ENCODE measurements at places on chromosomes 12 and 14.

GRCh38 chr14:39264558-39264957, 30.8 kb downstream of the MIA2 start:
- no peak for DNase-seq

GRCh38 chr12:121214166-121214777, 4.3 kb downstream of the P2RX4 start:
- no peak for DNase-seq

- DNase-seq: no peak
Observed at GRCh38 chr12:131528667-131529066, 182.2 kb upstream of the SFSWAP start.

GRCh38 chr14:55707365-55707804, 127.4 kb downstream of the KTN1 start:
- peak; percentile 48 for DNase-seq

GRCh38 chr14:100168506-100168905, 9.1 kb upstream of the DEGS2 start:
- DNase-seq: no peak

GRCh38 chr14:72060460-72060859, 128.2 kb downstream of the RGS6 start:
- DNase-seq: no peak

DNA sequence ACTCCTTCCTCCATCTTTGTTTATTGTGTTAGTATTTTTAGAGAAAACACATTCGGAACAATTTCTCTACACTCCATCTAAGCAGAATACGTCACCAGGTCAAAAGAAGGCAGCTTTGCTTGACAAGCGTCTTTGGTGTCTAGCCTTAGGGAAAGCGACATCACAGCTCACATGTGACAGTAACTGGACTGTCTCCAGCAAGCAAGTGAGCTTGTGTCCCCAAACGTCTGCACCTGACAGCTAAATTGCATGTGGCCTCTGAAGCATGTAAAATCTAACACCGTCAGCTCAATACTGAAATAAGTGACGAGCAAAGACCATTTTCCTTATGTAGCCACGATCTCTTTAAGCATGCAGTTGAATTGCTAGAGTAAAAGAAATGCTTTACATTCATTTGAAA, 509.8 kb downstream of the GLT1D1 start:
- no peak for DNase-seq

- DNase-seq: peak; percentile 60
Observed at GRCh38 chr14:24079491-24080141, 8.3 kb downstream of the CPNE6 start.

- no peak for DNase-seq
Observed at GRCh38 chr12:106564678-106565329, 18.0 kb upstream of the RFX4 start.

- no peak for DNase-seq
Observed at GRCh38 chr14:68633131-68633991, 159.5 kb downstream of the ZFP36L1 start.

DNA sequence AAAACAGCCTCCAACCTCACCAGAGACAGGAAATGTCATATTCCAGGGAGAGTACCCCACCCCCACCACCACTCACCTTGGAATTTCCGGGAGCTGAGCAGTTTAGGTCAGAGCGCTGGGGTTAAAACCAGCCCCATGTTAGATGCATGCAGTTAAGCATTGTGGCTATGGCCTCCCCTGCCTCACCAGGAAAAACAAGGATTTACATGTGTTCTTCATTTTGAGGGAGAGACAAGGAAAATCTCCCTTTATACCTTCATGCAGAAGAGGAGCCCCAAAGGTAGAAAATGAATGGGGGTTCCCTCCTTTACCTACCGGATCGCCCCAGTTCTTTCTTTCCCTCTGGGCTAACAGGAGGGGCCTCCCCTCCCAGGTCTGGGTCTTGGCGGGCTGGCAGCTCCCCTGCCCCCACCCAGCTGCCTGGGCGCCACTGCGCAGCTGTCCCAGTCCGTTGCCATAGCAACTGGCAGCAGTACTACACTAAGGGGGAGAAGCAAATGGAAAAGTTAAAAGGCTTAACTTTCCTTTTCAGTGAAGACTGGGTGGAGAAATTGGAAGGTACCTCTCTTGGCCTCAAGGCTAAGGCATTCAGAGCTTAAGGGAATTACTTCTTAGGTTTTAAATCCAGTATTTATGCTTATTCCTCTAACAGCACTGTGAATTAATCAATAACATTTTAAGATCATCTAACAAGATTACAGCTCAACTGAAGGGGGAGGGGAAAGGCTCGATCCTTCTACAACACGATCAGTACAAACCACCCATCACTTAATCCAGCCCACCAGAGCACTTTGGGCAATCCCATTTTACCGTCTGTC, 20.5 kb downstream of the CBX5 start:
- peak; percentile 98 for DNase-seq

DNA sequence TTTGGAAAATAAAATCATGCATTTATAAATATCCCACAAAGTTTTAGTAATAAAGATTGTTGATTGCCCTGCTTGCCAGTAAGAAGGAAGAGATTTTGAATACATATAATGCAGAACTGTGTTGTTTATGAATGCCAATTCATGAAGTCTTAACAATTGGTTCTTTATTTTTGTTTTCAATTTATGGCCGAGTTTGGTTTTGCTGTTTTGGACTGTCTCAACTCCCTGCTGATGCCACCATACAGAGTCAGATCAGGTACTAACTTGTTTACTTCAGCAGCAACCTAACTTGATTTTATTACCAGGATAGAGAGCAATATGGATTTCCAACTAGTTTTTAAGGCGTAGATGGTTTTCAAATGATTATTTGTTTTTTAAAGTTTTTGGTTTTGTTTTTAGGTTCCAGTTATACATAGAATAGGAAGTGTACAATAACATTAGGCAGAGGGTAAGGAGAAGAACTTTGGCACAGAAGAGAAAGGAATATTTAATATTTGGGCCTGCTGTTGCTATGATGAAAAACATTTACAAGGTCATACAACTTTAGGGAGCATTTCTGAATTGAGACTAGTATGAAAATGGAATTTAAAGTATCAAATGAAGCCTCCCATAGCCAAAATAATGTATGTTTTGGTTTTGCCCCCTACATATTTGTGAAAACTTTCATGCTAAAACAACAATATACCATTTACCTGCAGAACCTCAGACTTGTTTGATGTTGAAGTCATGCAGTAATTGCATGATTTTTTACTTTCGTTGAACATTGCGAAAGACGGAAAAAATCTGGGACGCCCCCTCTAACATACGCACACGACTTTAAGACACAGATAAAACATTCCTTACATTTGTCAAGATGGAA, 904 bp upstream of the FAM177A1 start:
- no peak for DNase-seq

GRCh38 chr12:3179731-3180130, 102.6 kb downstream of the TSPAN9 start:
- no peak for DNase-seq

DNA sequence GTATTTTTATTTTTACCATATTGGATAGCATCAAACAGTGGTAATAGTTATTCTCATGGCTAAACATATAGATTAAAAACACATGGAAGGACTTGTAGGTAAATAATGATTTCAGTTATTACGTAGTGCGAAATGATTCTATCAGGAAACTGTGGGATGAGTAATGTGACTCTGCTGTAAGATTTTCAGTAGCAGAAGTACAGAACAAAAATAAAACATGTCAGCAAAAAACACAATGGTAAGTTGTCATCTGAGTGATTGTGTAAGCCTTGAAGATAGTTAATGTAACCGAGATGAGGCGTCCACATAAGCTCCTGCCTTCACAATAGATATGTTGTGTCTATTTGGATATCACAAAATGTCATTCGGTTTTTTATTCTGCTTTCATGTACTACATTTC, 99.8 kb downstream of the BORCS5 start:
- DNase-seq: no peak

GRCh38 chr12:48995086-48995879, 3.9 kb downstream of the DDN start:
- peak; percentile 84 for DNase-seq

GRCh38 chr12:52186118-52186840, 5.5 kb downstream of the KRT80 start:
- peak; percentile 89 for DNase-seq

- DNase-seq: no peak
Observed at GRCh38 chr12:7116916-7117315, 7.9 kb upstream of the C1RL start.

GRCh38 chr12:70721216-70721615, 84.0 kb upstream of the PTPRB start:
- DNase-seq: no peak

GRCh38 chr14:70811050-70811449, 1.7 kb upstream of the MAP3K9 start:
- no peak for DNase-seq

GRCh38 chr12:48165089-48165981, 8.0 kb upstream of the ASB8 start:
- peak; percentile 73 for DNase-seq

DNA sequence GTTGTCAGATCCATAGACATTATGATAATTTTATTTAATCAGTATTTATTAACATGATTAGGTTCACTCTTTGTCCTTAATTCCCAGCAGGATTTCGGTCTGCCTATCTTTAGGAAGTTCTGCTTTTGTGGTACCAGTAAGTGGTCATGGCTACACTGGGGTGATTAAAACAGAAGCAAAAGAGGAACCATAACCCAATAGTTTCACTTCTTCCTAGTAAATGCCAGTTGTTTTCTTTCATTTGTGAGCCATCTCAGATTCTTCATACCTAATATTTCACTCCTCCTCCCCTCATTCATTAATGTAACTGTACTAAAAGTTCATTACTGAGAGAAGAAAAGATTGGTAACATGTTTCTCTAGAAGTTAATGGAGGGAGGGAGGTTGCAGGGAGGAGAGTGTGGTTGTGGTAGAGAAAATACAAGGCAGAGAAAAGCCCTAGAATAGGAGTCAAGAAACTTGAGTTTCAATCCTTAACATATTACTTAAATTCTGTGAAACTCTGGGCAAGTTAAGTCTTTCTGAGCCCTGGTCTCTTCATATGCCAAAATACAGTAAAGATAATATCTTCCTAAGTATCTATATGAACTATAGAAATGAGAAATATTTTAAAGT, 101.2 kb downstream of the PEBP1 start:
- no peak for DNase-seq

- no peak for DNase-seq
Observed at GRCh38 chr12:24488906-24489619, 459.8 kb downstream of the BCAT1 start.

GRCh38 chr12:97545804-97546203, 83.2 kb downstream of the RMST start:
- DNase-seq: no peak

DNA sequence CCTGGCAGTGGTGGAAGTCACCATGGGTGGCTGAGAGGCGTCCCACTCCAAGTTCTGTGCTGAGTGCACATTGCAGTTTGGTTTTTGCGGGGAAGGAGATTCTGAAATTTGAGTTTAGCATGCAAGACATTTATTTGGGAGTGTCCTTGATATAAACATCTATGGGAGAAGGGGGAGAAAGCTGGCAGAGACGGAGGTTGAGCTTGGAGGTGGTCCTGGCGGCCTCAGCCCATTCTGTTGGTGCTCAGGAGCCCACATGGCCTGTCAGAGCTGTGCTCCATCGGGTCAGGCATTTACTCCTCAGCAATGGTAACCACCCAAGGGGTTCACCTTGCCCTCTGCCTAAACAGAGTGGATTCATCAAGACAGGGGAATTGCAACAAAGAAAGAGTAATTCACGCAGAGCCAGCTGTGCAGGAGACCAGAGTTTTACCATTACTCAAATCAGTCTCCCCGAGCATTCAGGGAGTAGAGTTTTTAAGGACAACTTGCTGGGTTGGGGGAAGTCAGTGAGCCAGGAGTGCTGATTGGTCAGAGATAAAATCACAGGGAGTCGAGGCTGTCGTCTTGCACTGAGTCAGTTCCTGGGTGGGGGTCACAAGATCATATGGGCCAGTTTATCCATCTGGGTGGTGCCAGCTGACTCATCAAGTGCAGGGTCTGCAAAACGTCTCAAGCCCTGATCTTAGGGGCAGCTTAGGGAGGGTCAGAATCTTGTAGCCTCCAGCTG, 323.3 kb upstream of the TMEM132C start:
- DNase-seq: no peak

- no peak for DNase-seq
Observed at GRCh38 chr14:65073605-65074201, 28.6 kb downstream of the MAX start.

- no peak for DNase-seq
Observed at GRCh38 chr14:20578325-20578724, 9.5 kb downstream of the RNASE11 start.

GRCh38 chr14:38404100-38404541, 148.2 kb upstream of the CLEC14A start:
- DNase-seq: no peak

GRCh38 chr14:92617581-92617980, 104.0 kb downstream of the RIN3 start:
- no peak for DNase-seq

DNA sequence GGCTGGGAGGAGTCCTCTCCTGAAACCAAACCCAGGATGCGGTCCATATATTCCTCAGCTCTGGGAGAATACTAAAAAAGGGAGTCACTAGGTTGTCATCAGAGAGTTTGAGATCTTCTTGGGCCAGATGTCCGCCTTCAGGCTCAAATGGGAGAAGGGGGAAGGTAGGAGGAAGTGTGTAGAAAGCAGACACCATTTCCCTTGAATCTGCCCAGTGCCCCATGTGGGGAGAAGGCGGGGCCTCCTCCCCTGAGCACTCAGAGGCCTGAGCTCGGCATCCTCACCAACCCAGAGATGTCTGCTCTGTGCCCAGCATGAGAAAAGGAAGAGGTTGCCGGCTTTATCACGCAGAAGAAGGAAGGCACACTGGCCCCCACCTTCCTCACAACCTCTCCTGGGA, 37.3 kb downstream of the LTBP2 start:
- no peak for DNase-seq

DNA sequence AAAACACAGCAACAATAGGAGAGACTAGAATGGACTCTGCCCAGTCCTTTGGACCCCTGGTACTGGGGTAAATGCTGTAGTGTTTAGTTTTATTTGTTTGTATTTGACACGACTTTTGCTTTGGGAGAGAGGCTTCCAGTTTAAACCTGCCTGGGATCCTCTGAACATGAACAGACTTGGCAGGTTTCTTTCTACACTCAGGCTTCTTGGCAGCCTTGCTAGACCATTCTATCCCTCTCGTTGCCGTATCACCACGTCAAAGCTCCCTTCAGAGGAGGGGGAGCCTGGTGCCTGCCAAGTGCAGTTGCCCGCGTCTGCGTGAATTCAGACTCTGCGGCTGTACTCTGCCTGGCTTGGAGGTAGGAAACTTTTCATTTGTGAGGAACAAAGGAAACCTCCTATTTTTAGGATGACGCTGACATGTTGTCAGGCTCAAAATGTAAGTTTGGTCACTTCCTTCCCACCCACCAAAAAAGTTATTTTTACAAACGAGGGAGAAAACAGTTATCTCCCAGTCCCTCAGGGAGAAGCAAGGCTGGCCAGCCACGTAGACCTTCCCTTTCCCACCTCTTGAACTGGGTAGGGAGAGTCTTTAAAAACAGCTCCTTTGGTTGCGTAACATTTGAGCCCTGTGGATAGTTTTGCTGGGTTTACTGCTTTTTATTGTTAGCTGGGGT, 25.9 kb downstream of the CD9 start:
- DNase-seq: no peak
